ENCODE measurements at places on chromosomes 7 and 10.

- peak; percentile 87 for DNase-seq
Measured at GRCh38 chr7:70092314-70093204, 494.3 kb downstream of the AUTS2 start.

- DNase-seq = no peak
Measured at GRCh38 chr10:110398419-110399105, 93.8 kb upstream of the SMNDC1 start.

GRCh38 chr7:133674079-133674763, 421.3 kb downstream of the EXOC4 start:
- DNase-seq = peak; percentile 85

DNA sequence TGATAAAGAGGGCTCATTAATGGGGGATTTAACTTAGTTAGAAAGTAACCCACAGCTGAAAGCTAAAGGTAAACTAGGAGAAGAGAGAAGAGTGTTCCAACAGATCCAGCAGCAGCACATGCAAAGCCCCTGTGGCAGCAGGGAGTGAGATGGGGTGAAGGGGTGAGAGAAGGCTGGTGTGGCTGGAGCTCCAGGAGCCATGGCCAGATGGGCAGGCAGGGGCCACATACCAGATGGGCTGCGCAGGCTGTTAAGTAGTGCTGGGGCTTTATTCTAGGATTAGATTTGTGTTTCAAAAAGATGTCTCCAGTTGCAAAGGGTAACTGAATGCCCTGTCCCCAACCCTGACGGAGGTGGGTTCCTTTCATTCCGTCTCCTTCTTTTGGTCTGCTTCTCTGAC, 33.2 kb downstream of the HIF1AN start:
- no peak for DNase-seq

DNA sequence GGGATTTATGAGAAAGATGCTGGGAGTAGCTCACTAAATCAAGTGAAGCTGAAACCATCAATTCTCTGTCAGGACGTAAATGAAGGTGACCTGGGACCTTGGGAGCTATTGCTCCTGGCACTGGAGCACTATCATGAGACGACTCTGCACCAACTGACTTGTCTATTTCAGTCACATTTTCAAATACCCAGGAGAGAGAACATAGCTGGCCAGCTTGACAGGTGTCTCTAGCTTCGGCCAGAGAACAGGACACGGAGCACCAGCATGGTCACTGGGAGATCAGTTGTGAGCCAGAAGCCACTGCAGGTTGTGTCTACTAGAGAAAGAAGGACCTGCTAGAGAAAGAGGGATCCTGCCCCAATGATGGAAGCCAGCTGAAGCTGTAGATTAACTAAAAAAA, 17.4 kb upstream of the ATOH7 start:
- no peak for DNase-seq

DNA sequence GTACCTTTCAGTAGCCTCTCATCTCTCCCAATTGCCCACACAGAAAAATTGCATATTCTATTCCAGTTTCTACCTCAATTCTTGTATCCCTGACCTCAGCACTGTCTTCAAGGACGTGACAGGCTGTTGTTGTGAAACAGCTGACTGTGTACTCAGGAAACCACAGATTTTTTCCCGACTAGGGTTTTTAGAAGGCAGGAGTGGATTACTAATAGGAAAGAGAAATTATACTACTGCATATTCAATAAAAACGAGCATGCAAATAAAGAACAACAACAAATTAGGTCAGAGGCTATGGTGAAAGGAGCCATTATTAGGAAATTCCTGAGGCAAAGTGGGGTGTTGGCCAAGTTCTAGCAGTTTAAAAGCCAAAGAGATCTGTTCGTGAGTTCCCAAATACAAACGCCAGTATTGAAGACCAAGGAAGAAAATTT, 93.4 kb downstream of the DOCK4 start:
- DNase-seq = no peak

DNA sequence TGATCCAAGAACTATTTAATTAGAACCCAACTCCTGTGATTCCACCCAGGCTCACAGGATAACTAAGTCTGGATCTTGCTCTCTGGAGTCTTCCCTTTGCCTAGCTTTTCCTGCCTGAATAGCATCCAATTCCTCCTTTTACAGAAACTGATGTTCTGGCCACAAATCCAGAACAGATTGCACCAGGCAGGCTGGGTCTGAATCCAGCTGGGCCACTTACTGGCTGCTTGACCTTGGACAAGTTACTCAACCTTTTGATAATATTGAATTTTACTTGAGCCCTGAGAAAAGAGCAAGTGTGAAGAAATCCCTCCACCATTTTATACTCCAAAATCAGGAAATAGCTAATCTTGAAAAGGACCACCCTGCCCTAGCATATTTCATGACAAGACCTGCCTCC, 55.5 kb upstream of the SLC35G1 start:
- no peak for DNase-seq

GRCh38 chr10:59700709-59701108, 8.9 kb downstream of the SLC16A9 start:
- DNase-seq = no peak

DNA sequence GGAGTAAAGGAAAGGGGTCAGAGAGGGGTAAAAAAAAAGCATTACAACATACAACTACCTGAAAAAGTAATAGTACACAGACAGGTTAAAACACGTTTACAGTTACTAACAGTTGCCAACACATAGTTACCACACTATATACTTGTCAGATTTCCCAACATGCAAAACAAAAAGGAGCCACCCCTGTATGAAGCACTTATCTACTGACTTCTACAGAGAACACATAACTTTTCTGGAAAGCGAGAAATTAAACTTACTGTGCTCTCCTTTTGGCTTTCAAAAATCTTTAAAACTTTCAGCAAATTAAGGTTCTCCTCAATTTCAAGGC, 2.1 kb downstream of the ABI1 start:
- DNase-seq = no peak

DNA sequence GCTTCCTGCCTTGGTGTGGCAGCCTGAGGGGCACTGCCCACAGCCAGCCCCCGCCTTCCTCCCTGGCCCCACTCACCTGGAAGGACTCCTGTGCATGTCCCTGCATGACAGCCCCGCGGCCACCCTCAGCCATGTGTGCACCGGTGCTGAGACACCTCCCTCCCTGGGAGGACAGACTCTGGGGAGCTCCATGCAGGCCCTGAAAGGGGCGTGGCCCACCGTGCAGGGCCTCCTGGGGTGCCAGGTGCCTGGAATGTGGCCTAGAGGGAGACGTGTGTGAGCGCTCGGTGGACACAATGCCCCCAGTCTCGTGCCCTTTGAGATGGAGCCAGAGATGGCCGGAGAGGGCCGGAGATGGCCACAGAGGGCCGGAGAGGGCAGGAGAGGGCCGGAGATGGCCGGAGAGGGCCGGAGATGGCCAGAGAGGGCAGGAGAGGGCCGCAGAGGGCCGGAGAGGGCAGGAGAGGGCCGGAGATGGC, 59.1 kb upstream of the PPP2R2D start:
- DNase-seq = no peak

- no peak for DNase-seq
Measured at GRCh38 chr10:78215645-78216044, 182.0 kb downstream of the RPS24 start.

DNA sequence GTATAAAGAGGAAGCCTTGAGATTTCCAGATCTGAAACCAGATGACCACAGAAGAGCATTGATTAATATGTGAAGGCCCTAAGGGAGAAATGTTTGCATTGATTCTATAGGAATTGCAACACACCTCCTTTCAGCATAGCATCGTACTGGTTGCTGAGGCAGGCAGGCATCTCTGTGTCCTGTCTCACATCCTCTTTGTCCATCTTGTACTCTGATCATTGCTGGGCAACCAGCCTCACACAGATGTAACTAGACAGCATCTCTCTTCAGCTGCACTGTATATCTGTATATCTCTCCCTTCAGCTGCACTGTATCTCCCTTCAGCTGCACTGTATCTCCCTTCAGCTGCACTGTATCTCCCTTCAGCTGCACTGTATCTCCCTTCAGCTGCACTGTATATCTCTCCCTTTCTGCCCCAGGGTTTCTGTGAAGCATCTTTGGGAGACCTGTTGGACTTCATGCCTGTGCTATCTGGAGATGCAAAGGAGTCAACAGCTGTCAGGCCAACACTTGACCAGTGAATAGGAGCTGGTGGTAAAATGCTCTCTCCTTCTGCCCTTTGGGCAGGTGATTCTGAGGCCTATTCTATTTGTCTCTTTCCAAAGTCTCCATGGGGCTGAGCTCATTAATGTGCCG, 40.3 kb downstream of the TMEM178B start:
- DNase-seq = no peak

DNA sequence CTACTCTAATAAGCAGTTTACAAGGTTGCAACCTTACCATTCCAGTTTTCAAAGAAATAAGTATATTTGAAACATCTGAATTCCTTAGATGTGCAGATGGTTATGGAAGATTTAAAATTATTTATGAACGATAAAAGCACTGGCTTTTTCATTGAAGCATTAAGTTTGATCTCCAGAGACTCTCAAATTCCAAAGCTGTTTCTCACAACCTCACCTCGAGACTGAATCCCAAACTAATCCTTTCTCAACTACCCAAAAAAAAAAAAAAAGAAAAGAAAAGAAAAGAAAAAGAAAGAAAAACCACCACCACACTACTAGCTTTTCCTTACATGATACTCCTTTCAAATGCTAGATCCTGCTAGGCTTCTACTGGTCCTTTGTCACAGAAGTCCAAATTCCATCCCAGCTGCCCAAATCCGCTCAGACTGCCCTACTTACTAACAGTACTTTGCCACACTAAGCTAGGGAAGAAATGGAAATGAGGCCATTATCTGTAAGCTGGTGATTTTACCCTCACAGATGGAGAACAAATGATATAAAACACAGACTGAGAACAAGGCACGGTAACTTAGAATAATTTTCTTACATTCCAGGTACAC, 100.6 kb upstream of the CDK1 start:
- no peak for DNase-seq

- no peak for DNase-seq
Measured at GRCh38 chr10:62224606-62225005, 44.0 kb downstream of the RTKN2 start.

- no peak for DNase-seq
Measured at GRCh38 chr10:14560791-14561765, 213.6 kb downstream of the FAM107B start.

- no peak for DNase-seq
Measured at GRCh38 chr10:20688797-20689544, 208.1 kb downstream of the NEBL start.

GRCh38 chr7:71652510-71652909, 520.6 kb downstream of the GALNT17 start:
- no peak for DNase-seq

- DNase-seq = no peak
Measured at GRCh38 chr10:87705339-87705738, 45.7 kb downstream of the PAPSS2 start.

DNA sequence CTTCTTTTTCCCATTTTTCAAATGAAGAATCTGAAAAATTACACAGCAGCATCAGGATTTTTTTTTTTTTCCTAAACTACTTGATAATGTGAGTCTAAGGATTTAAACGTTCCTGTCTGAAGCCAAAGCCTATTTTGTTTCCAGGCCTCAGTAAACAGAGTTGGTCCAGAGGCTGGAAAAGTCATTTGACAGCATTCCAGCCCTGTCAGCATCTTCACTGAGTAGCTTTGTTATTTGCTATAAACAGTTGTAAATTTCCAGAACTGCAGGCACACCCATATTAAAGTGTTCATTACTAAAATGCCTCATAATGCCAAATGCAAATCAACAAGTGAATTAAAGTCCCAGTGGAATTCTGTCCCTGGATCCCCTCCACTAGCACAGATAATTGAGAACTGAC, 35.5 kb upstream of the KMT2E start:
- no peak for DNase-seq

DNA sequence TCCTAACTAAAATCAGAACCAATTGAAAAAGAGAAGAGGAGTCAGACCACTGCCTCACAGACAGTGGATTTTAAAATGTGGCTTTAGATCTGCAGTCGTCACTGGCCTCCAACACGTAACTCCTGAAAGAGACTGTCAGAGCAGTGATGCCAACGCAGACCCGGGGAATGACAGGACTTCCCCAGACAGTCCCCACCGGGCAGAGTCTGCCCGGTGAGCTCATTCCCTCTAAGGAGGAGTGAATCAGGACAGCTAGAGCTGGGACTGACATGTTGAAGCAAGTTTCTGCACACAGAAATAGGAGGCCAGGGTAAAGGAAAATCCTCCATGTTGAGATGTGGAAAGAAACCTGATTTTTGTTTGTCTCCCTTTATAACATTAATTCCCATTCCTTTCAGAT, 105.0 kb downstream of the TES start:
- DNase-seq = no peak

- DNase-seq = no peak
Measured at GRCh38 chr10:28987555-28988320, 301.1 kb upstream of the LYZL1 start.

- DNase-seq = no peak
Measured at GRCh38 chr10:87605628-87606251, 53.9 kb upstream of the PAPSS2 start.

GRCh38 chr10:89640241-89640640, 4.8 kb downstream of the PANK1 start:
- DNase-seq = no peak

- no peak for DNase-seq
Measured at GRCh38 chr10:10353326-10353868, 664.3 kb upstream of the CELF2 start.

DNA sequence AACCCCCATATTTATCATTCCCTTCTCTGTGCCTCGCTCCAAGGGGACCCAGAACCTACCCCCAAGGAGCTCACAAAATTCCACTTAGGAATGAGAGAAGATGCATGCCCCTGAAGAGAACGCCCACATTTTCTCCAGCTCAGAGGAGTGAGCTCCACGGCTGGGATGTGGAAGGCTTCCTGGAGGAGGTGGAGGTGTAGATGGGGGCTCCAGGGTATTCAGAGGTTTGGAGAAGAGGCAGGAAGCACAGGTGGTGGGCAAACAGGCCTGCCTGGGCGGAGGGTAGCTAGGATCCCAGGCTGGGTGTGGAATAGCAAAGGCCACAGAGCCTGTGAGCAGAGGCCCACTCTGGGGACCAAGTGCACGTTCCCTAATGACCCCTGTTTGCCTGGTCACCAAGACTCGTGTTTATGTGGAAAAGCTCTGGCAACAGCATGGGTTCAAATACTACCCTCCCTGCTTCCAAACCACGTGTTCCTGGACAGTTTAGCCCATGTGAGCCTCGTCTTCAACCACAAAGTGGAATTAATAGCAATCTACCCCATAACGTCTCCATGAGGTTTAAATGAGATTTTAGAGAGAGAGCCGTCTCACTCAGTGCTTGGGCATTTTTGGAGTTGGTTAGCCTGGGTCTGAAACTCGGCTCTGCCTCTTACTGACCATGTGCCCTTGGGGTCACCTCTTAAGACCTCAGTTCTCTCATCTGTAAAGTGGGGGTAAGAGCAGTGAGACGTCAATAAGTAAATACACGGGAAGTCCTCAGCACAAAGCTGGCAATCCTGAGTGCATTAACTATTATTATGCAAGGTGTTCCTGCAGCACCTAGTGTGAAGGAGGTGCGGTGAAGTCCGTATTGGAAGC, 24.7 kb downstream of the UNC5B start:
- DNase-seq = no peak

GRCh38 chr10:21888959-21889358, 114.6 kb downstream of the DNAJC1 start:
- DNase-seq = no peak

DNA sequence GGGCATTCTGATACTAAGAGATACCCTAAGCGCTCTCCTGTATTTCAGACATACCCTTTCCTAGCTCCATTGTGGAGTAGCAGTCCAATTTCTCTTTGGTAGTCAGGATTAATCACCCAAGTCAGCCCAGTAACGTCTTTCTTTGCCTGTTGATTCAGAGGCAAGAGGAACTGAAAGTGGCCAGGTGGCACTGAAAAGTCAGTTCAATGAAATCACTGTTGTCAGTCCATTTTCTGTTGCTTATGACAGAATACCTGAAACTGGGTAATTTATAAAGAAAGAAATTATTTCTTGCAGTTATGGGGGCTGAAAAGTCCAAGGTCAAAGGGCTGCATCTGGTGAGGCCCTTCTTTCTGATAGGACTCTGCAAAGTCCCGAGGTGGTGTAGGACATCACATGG, 40.2 kb downstream of the ANKRD61 start:
- DNase-seq = no peak
